ENCODE measurements at places on chromosomes 12 and 14. TPM values are rescaled to one million over a fixed set of nuclear protein-coding genes. Genes with fewer than 3 reads are reported as not detected.

DNA sequence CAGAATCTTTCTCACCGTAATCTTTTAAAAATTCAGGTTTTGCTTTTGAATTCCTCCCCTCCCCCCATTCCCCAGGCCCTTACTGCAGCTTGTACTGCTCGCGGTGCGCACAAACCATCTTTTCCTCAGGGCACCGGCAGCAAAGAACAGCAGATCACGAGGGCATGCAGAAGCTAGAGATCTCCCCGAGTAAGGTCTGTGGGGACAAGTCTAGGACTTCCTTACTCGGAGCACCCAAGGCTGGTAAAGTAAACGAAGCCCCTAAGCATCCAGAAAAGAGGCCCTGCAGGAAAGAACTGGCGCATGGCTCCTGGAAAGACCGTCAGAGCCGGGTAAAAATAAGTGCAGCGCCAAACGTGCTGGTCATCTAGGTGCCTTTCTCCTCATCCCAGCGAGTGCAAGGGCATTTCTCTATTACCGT is 727 bp downstream of the LDHB start:
- DNase-seq: no peak

- no peak for DNase-seq
Measured at GRCh38 chr14:104320611-104321086, 182.3 kb downstream of the KIF26A start.

- DNase-seq: peak; percentile 67
Measured at GRCh38 chr12:54984658-54985376, at the start of gene TESPA1. TSS of gene TESPA1 (minus strand) at chr12:54984762. CDS start at chr12:54974562, 10,200 bp downstream.

- DNase-seq: no peak
Measured at GRCh38 chr12:107649661-107650061, 35.9 kb upstream of the PWP1 start.

GRCh38 chr14:35932659-35933159 is 106.6 kb downstream of the BRMS1L start:
- no peak for DNase-seq

DNA sequence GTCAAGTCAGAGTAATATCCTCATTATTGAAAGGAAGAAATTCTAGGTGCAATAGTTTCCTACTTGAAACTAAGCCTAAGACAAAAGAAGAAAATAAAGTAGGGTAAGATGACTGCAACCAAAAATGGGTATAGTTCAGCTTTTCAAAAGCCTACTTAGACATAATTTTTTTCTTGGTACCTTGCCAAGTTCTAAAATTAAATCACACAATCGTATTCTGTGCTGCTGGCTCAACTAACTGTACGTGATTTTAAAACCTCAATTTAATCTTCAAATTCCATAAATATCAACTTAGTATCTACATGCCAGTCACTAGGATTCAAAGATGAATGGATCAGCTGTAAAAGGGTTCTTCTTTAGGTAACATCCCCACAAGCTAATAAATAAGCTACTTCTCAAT is 56.9 kb downstream of the SCAF11 start:
- DNase-seq: no peak

- DNase-seq: no peak
Measured at GRCh38 chr12:7151532-7151931, 21.4 kb downstream of the CLSTN3 start.

TMED8 gene
- 2.8 TPM for total RNA-seq

PLEKHD1 gene
- total RNA-seq: not detected

ETV6 gene
- 5.9 TPM for total RNA-seq

TMEM119 gene
- total RNA-seq: 1.0 TPM

GLIPR1L2 gene
- 0.54 TPM for total RNA-seq

LRR1 gene
- total RNA-seq: 4.5 TPM

All from psoas muscle (tissue), 8 donors.